ENCODE measurements at places on chromosomes 16 and 17.

GRCh38 chr17:45896803-45897693 is 2.7 kb downstream of the MAPT start:
- no peak for DNase-seq

DNA sequence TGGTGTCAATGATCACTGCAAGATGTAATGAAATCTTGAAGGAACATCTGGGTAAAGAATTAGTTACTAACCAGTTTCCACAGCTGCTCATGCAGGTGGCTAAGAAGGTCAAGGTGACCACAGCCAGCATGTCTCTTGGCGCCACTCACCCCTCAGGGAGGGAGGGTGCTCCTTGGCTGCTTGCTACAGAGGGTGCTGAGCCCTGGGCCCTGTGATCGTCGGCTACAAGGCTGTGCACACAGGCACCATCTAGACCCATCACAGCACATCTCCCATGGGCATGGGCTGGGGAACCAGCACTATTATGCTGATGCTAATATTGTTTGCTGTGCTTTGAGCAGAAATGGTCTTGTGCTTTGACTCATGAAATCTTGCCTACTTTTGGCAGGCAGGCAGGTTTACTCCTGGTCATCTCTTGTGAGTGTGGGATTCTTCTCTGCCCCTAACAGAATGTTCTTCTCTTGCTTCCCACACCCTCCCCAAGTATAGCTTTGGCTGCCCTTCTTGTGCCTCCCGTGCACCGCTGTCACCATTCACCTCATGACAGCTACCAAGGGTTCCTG is 36.4 kb downstream of the TXNDC11 start:
- DNase-seq, result no peak

DNA sequence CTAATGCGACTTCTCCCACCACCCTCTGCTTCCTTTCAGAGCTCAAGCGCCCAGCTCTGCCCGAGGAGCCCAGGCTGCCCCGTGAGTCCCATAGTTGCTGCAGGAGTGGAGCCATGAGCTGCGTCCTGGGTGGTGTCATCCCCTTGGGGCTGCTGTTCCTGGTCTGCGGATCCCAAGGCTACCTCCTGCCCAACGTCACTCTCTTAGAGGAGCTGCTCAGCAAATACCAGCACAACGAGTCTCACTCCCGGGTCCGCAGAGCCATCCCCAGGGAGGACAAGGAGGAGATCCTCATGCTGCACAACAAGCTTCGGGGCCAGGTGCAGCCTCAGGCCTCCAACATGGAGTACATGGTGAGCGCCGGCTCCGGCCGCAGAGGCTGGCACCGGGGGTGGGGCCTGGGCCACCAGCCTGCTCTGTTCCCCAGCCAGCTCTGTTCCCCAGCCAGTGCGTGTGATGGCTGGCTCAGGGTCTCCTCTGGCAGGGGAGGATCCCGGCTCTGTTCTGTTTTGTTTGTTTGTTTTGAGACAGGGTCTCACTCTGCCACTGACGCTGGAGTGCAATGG is 18.7 kb downstream of the CRISPLD2 start:
- DNase-seq, result no peak

- no peak for DNase-seq
These were observed 6.2 kb downstream of the PCGF2 start for GRCh38 chr17:38741921-38742410.

DNA sequence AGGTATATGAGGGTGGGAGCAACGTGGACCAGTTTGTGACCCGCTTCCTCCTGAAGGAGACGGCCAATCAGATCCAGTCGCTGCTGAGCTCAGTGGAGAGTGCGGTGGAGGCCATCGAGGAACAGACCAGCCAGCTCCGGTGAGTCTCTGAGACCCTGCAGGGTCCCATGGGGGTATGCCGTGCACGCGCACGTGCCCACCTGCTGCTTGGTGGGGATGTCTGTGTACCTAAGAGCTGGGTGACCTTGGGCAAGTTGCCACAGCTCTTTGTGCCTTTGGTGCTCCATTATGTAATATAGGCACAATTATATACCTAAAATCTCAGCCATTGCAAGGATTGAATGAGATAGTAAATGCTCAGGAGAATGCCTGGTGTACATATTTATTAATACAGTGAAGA is 22.4 kb downstream of the NECAB2 start:
- DNase-seq, result no peak

- DNase-seq, result no peak
These were observed 7.2 kb downstream of the ABHD15 start for GRCh38 chr17:29559640-29560039.

GRCh38 chr16:77946823-77947222 is 75.5 kb upstream of the CLEC3A start:
- DNase-seq, result no peak

GRCh38 chr17:78924481-78925151 is 571 bp downstream of the TIMP2 start:
- DNase-seq, result no peak

DNA sequence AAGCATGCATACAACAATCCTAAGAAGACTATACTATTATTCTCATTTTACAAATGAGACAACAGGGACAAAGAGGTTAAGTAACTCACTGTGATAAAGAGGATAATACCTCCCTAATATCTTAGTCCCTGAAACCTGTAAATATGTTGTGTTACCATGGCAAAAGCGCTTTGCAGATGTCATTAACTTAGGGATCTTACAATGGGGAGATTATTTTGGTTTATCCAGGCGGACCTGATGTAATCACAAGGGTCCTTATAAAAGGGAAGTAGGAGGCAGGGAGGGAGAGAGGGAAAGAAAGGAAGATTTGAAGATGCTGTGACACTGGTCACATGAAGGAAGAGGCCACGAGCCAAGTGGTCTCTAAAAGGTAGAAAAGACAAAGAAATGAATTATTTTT is 164.7 kb downstream of the CNTNAP4 start:
- no peak for DNase-seq

DNA sequence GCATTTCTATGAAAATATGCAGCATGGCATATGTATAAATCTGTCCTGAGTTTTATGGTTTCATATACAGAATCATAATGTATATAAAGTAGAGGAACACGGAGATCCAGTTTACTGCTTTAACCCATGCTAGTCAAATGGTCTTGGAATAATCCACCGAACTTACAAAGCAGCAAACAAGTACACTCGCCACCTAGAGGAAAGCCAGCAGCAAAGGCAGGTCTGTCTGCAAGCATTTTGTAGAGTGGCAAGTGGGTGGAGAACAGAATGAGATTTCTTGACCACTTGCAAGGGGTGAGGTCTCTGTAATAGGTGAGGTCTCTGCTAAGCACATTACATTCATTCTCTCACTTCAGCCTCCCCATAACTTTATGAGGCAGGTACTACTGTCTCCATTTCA is 308.3 kb downstream of the CA10 start:
- no peak for DNase-seq

GRCh38 chr17:34420254-34420766 is 57.3 kb upstream of the CCL1 start:
- peak; percentile 57 for DNase-seq

- no peak for DNase-seq
These were observed 307.5 kb downstream of the MAP2K4 start for GRCh38 chr17:12328204-12328603.

DNA sequence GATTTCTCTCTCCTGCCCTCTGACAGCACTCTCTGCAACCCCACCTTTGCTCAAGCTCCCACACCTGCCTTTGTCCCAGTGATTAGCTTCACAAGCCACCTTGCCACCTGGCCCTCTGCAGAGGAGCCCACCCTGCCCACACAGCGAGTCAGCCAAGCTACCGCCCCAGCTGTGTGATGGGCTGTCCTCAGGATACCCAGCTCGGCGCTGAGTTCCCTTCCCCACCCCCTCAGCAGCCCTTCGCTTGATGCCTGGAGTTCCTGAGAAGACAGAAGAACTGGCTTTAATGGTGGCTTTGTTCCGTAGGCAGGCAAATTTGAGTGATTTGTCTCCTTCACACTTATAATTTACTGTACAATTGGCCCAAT is 266.4 kb downstream of the CBLN1 start:
- DNase-seq, result no peak

GRCh38 chr16:55698331-55698730 is 42.5 kb downstream of the SLC6A2 start:
- DNase-seq, result no peak

- DNase-seq, result no peak
These were observed 21.0 kb downstream of the SNN start for GRCh38 chr16:11689031-11689840.
